ENCODE measurements at places on chromosomes 3 and 15. TPM values are rescaled to one million over a fixed set of nuclear protein-coding genes. Genes with fewer than 3 reads are reported as not detected.
A peak's percentile ranks its signal among the peaks of the same experiment; 100 is the strongest.

GRCh38 chr15:83106994-83107840, at the start of gene TM6SF1:
TSS of gene TM6SF1 (plus strand) at chr15:83107645. CDS start at chr15:83107681, 36 bp downstream.
- DNase-seq = peak; percentile 20

DNA sequence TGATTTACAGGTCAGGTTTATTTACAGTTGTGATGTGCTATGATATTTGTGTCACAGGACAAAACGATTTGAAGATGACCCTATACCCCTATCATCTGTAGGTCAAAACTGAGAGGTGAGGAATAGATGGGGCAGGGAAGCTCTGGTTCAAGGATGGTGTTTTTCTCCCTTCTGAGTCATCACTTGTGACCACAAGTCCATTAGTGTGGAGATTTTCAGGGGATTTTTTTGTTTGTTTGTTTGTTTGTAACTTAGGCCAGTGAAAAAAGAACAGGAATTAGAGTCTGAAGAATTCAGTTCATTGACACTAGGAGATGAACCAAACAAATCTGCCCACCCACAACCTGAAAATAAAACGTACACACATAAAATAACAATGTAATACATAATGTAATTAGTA, 62.7 kb upstream of the FAM98B start:
- DNase-seq = no peak

GRCh38 chr3:147189016-147189415, 217.3 kb downstream of the ZIC4 start:
- no peak for DNase-seq

DNAJA4 gene
- 37.6 TPM for polyA plus RNA-seq

SLC22A13 gene
- 4.4 TPM for polyA plus RNA-seq

DNA sequence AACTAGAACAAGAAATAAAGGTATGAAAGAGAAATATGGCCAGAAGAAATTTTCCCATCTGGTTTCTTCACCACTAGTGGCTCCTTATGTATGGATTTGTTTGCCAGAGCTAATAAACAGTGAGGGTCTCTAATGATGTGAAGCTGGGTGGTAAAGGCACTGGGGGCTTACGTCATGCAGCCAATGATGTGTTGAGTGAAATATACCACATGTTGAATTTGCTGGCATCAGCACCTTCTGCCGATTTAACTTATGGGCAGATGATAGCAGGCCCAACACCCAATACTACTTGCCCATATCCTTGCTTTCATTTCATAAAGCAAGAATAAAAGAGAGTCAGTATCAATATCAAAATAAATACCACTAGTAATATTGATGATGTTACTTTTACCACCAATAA, 133.0 kb downstream of the THRB start:
- DNase-seq = no peak

DNA sequence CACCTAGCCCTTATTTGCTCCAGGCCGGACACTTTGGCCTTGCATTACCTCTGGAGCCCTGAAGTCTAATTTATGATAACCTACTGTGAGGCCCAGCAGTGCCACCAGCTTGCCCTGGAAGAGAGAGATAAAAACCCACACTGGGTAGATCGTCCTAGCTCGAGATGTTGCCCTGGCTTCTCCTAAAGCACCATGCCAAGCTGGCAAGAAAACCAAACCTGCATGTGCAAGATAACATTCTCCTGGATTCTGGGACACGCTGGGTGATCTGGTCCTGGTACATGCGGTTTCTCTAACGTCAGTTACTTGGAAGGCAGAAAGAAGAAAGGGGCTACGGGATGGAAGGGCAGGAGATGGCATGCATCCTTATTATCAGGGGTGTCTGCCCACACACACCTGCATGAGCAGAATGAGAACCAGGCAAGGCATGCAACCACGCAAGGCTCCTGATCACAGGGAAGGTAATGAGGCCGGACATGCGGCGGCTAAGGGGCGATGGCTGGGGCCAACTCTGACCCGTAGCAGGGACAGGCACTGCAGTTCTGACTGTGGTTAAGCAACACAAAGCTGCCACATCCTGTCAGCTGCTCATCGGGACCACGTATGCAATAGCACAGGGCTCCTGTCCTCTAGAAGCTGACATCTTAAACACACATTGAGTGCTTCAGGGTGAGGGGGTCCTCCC, 73.0 kb downstream of the OXNAD1 start:
- DNase-seq = no peak

ADAMTS7 gene
- polyA plus RNA-seq = 21.4 TPM

GRCh38 chr3:127961124-127961523, 46.1 kb downstream of the KBTBD12 start:
- DNase-seq = no peak

DNA sequence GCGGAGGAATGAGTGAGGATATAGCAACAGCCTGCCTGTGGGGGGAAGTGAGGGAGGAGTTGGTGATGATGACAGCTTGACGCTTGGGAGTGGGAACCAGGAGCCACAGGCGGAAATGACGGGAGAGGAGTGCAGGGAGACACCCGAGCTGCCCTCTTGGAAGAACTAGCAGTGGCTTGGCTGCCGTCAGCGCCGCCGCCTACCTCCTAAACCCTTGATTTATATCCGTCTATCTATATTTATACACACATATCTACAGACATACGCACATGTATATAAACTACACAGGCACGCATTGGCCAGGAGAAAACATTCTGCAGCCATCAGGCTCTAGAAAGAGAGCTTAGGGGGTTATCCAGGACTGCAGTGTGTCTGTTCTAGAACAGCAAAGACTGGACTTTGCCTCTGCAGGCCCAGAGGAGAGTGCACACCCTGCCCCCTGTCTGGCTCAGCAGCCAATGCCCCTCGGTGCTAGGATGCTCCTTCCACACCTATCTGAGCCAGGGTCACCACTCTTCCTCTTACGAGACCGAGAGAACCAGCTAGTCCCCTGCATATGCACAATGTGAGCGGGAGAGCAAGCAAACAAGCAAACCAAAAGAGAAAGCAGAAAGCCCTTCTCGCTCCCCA, 45.3 kb upstream of the MAGEF1 start:
- DNase-seq = peak; percentile 72

DNA sequence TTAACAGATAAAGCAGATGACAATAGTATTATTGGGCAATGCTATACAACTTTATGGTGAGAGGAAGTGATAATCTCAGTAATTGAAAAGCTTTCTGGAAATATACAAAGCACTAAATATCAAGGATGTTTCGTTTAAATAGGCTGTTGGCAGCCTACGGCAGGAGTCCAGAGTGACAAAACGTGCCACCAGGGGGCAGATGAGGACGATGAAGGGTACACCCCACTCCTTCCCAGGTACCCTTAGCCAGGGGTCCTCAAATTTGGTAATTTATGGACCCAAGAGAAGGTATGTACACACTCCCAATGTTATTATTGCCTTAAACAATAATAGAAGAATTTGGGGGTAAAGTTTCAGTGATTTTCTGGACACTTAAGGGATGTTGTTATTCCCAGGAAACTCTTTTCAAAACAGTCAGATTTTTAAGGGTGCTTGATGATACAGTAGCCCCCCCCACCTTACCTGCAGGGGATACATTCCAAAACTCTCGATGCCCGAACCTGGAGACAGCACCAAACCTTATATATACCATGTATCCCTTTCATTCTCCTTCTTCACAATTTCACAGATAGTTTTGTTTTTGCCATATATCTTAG, 1.4 kb upstream of the MAGEL2 start:
- DNase-seq = peak; percentile 22

DNA sequence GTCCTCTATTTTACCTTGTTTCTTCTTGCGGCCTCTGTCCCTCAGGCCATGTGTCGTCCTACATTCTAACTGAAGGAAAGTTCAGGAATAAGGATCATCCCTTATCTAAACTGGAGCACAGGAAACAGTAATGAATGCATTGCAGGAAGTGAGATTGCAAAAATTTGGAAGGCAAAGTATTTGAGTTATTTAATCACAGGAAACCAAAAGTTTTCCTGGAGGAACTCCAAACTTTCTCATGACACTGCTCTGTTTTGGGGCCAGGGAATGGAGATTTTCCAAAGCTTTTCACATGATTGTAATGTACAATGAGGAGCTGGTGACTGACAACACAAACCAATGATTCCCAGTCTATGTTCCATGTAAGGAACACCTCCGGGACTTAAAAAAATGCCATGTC, 57.8 kb upstream of the PLSCR4 start:
- peak; percentile 29 for DNase-seq

IL17RD gene
- polyA plus RNA-seq = 66.6 TPM

GRCh38 chr15:42314818-42315217, 41.6 kb upstream of the TMEM87A start:
- no peak for DNase-seq

- DNase-seq = no peak
These were observed 163.4 kb downstream of the XXYLT1 start for GRCh38 chr3:195107593-195107992.

DNA sequence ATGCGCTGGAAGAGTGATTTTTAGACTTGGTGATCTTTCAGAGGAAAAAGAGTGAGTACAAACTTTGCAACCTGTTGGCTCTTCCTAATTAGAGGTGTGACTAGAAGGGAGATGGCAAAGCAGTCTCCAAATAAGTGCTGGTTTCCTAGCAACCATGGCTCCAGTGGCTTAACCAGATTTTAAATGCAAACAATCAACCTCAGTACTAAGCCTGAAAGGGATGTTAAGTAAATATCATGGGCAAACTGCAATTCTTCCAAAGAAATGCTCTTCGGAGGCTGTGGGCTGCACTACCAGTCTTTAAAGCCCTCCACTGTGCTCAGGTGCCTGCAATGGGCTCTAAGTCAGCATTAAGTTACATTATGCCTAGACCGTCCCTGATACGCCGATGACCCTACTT, 678.1 kb upstream of the CCDC54 start:
- DNase-seq = no peak

ST3GAL6 gene
- polyA plus RNA-seq = 100 TPM

GRCh38 chr3:42778644-42779043, 5.6 kb upstream of the CCDC13 start:
- DNase-seq = no peak
